ENCODE measurements at places on chromosomes 6 and 20.

GRCh38 chr6:140744659-140745320, 1370.3 kb upstream of the CITED2 start:
- no peak for DNase-seq

- no peak for DNase-seq
Measured at GRCh38 chr6:804771-805170, 111.8 kb upstream of the EXOC2 start.

- no peak for DNase-seq
Measured at GRCh38 chr6:79538106-79538971, 1.1 kb upstream of the LCA5 start.

DNA sequence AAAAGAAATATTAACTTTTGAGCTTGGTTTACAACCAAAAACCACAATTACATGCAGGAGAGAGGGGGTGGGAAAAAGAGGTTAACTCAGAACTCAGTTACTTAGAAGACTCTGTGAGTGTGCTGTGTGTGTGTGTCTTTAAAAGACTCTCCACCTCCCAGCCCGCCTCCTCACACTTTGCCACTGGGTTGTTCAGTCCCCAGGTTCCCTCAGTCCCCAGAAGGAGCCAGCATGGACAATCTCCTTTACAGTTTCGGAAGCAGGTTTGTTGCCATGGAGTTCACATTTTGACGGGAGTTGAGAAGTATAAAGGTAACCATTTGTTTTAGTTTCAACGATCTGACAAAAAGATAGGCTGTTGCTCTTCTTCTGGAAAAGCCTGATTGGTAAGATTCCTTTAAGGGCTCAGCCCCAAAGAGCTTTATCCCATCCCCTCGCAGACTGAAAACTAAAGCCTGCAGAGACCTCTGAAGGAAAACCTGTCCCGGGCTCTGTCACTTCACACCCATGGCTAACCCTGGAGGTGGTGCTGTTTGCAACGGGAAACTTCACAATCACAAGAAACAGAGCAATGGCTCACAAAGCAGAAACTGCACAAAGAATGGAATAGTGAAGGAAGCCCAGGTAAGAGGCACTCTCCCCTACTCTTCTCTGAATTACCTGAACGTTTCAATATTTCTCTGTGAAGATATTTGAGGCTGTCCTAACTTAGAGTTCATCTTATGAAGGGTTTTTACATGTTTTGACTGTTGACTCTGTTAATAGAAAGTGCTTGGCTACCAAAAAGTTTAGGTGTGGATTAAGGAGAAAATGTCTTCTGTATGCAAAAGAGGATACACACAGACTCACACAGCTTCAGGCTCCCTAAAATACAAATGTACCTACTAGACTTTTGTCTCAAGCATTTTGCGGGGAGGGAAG, at the start of gene SPTLC3:
TSS of gene SPTLC3 (plus strand) at position 212 of the 921 bp plus-strand sequence. CDS start at position 508, 296 bp downstream.
- no peak for DNase-seq

DNA sequence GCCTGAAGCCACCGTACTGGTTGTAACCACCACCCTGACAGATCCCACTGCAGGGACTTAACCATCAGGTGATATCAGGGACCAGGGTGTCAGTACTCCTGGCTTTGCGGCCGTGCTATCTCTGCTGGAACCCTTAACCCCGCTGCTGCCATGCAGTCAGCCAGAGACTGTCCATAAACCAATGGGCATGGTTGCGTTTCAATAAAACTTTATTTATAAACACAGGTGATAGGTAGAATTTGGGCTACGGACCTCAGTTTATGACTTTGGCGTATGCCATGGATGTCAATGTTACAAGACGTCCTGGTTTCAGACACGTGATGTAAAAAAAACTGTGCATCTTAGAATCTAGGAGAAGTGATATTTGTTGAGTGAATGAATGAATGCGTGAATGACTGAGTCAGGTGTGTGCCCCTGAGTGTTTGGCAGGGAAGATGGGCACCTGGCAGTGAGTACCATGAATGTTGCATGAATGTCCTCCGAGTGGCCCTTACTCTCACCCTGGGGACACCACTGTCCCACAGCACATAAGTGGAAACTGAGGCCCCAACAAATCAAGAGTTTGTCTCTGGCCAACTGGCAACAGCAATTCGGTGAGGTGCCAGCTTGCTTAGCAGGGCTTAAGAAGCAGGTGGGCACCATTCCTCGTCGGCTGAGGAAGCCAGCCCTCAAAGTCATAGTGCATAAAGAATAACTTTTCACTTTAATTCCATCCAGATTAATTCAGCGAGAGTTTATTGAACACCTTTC, 64.0 kb upstream of the APCDD1L start:
- no peak for DNase-seq

- no peak for DNase-seq
Measured at GRCh38 chr6:75281653-75282052, 2.9 kb downstream of the TMEM30A start.

GRCh38 chr6:142174703-142175102, 27.6 kb downstream of the VTA1 start:
- no peak for DNase-seq

- no peak for DNase-seq
Measured at GRCh38 chr20:20440481-20440880, 72.6 kb downstream of the INSM1 start.

GRCh38 chr20:33915726-33916331, 77.9 kb upstream of the RALY start:
- DNase-seq, result peak; percentile 18

DNA sequence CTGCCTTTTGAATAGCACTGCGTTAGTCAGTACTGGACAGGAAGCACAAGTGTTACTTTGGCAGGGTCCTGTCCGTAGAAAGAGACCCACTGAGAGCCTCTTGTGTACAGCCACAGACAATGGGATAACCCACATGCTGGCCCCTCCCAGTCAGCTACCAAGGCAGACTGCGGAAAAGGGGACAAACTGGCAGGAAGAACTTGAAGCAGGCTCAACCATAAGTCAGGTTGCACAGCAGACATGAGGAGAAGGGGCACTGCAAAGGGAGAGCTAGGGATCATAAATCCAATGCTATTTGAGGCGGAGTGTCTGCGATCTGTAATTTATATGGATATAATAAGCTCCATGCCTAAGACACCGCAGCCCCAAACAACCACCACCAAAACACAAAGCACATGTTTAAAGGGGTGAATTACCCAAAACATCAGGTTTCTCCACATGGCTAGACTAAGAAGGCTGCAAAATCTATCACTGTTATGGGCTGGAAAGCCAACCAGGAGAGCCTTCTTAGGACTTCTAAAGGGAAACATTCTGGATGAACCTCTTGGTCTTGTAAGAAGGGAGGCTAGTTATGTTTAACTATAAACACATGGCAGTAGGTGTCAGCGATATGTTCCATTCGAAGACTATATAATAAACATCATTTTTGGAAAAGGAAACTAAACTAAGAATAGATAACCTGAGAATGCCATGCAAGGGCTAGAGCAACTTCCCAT, 141.7 kb downstream of the BACH2 start:
- DNase-seq, result no peak

DNA sequence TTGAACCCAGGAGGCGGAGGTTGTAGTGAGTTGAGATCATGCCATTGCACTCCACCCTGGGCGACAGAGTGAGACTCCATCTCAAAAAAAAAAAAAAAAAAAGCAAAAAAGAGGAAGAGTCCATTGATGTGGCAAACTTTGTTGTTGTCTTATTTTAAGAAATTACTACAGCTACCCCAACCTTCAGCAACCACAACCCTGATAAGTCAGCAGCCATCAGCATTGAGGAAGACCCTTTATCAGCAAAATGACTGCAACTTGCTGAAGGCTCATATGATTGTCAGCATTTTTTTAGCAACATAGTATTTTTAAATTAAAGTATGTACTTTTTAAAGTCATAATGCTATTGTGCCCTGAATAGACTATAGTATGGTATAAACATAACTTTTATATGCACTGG, 48.8 kb downstream of the ZFP64 start:
- no peak for DNase-seq

GRCh38 chr6:26234421-26235301, 130.3 kb upstream of the BTN3A2 start:
- DNase-seq, result peak; percentile 54

DNA sequence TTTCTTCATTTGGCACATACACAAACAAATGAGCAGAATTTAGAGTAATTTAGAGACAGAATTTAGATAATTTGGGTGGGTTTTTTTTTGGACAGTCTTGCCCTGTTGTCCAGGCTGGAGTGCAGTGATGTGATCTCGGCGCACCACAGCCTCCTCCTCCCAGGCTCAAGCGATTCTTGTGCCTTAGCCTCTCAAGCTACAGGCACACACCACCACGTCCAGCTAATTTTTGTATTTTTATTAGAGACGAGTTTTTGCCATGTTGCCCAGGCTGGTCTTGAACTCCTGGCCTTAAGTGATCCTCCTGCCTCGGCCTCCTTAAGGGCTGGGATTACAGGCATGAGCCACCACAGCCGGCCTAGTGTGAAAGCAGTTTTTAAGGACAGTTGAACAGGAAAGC, 127.8 kb downstream of the MTHFD1L start:
- DNase-seq, result no peak

- no peak for DNase-seq
Measured at GRCh38 chr20:32449890-32450401, 91.8 kb downstream of the ASXL1 start.

DNA sequence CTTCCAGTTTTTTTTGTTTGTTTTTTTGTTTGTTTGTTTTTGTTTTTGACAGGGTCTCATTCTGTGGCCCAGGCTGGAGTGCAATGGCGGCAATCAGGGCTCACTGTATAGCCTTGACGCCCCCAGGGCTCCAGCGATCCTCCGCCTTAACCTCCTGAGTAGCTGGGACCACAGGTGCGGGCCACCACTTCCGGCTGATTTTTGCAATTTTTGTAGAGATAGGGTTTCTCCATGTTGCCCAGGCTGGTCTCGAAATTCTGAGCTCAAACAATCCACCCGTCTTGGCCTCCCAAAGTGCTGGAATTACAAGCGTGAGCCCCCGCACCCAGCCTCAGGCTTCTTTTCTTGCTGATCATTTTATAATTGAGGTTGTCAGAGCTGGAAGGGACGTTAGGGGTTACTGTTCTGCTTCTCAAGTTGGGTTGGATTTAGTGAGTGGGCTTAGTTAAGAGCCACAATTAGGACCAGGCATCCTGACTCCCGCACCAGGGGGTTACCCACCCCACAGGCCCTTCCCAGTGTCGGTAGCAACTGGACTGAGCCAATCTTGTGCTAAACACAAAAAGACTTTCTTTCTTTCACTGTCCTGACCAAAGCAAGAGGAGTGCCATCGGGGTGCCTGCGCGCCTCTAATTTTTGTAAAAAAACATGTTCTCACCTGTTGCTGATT, 13.1 kb upstream of the ZSCAN9 start:
- no peak for DNase-seq

Data from stimulated activated CD4-positive, alpha-beta T cell treated with anti-CD3 and anti-CD28 coated beads, Interleukin-12 subunit alpha, Interleukin-12 subunit beta, amount 100 ng/mL, for 24 hours (primary cell).